Kidney capillary endothelial cell (primary cell): ENCODE measurements at places on chromosomes 3 and 15.

- no peak for DNase-seq
Measured at GRCh38 chr3:52645549-52645948, 40.2 kb downstream of the PBRM1 start.

- DNase-seq, result no peak
Measured at GRCh38 chr3:67804578-67804977, 150.2 kb upstream of the SUCLG2 start.

DNA sequence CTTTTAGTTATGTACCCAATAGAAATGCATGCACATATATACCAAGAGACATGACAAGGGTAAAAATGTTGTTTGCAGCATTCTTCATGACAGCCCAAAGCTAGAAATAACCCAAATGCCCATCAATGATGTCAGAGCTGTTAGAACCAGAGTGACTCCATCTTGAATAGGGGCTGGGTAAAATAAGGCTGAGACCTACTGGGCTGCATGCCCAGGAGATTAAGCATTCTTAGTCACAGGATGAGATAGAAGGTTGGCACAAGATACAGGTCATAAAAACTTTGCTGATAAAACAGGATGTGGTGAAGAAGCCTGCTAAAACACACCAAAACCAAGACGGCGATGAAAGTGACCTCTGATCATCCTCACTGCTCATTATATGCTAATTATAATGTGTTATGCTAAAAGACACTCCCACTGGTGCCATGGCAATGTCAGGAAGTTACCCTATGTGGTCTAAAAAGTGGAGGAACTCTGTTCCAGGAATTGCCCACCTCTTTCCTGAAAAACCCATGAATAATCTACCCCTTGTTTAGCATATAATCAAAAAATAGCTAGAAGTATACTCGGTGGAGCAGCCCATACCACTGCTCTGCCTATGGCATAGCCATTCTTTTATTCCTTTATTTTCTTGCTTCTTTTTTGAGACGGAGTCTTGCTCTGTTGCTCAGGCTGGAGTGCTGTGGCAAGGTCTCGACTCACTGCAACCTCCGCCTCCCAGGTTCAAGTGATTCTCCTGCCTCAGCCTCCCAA is 32.9 kb downstream of the ZBTB11 start:
- peak; percentile 28 for DNase-seq

DNA sequence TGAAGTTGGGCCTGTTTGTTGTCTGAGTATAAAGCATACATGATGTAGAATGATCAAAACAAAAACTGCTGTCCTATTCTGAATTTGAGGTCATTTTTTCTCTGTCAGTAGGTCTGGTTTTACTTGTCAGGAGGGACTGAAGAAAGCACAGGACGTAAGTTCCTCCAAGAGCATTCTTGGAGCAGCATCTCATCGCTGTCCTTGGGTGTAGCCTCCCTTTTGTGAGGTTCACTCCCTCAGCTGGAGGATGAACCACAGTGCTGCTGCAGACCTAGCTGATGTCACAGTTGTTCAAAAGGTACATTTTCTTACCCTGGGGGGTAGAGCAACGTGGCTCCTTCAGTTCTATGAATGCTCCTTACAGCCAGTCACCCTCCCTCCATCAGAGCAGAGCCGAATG is 490.0 kb upstream of the TBL1XR1 start:
- DNase-seq, result no peak

DNA sequence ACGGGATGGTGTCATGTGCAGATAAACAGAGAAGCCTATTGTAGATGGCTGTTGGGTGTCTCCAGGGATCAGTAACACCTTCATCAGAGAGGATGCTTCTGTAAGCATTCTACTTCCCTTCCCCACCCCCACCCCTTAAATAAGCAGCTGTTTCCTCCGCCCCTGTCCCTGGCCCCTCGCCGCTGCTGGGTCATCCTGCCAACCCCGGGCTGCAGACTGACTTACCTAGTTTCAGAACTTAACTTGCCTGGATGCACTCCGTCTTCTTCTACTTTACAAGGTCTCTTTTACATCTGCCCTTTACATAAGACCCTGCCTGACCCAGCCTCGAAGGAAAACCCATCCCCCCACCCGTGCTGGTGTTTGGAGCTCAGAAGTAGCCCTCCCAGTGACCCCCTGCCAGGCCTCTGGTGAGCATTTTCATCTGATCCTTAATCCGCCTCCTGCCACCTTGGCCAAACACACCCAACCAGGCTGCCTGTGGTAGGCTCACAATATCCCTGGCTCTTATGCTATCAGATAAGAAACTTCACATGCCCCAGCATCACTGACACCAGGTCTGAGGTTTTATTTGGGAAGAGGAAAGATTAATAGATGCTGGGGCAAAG is 103.0 kb upstream of the HES1 start:
- no peak for DNase-seq

GRCh38 chr3:24373198-24373959 is 121.3 kb downstream of the THRB start:
- no peak for DNase-seq

GRCh38 chr3:13047296-13048165 is 25.7 kb downstream of the IQSEC1 start:
- DNase-seq, result no peak

DNA sequence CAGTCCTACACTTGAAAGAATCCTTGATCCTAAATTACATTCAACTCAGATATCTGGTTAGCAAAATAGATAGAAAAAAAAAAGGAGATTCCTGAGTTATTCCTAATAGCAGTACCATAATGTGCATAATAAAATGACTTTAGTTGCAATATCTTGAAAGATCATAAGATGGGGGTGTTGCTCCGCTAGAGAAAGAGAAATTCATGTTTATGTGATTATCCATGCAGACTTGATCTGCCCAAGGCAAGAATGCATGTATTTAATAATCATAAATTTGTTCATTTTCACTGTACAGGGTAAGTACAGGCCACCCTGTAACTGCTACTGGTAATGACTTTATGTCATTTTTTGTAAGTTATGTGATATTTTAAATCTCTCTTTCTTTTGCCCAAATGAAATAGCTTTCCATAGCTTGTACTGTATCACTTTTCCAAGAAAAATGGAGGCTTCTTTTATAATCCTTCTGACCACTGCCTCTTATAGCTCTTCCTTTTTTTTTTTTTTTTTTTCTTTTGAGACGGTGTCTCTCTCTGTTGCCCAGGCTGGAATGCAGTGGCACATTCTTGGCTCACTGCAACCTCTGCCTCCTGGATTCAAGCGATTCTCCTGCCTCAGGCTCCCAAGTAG is 84.6 kb downstream of the HCN4 start:
- peak; percentile 25 for DNase-seq

DNA sequence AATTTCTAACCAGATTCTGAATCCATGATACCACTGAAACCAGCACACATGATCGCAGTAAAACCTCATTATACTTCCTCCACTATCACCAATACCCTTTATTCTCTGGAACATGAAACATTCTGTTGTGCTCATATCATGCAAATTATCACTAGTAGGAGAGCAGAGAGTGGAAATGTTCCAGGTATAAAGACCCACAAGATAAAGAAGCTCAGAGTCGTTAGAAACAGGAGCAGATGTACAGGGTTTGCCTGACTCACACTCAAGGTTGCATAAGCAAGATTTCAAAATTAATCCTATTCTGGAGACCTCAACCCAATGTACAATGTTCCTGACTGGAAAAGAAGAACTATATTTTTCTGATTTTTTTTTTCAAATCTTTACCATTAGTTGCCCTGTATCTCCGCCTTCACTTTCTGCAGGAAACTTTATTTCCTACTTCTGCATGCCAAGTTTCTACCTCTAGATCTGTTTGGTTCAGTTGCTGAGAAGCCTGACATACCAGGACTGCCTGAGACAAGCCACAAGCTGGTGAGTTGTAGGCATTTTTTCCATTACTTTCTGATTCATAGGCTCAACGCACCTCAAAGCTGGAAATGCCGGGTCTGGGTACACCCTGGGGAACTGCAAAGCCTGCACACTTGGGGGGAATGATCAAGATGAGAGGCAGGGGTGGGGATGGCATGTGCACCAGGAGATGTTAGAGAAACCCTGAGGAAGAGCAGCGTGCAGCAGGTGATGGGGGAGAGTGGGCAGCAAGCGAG is at the start of gene CCR2:
TSS of gene CCR2 (plus strand) at position 465 of the 764 bp plus-strand sequence. CDS start 3,417 bp downstream, outside the sequence.
- DNase-seq, result no peak

- DNase-seq, result no peak
Measured at GRCh38 chr15:40855706-40856234, 11.9 kb downstream of the SPINT1 start.

GRCh38 chr3:62149962-62150361 is 223.4 kb downstream of the FEZF2 start:
- DNase-seq, result no peak
